Amniotic epithelial cell (primary cell): ENCODE measurements at places on chromosomes 13 and 19.

- peak; percentile 45 for DNase-seq
Measured at GRCh38 chr19:5826531-5827341, 12.8 kb downstream of the FUT6 start.

GRCh38 chr19:23241419-23241818 lies 8.8 kb downstream of the ZNF724 start:
- DNase-seq: peak; percentile 10

DNA sequence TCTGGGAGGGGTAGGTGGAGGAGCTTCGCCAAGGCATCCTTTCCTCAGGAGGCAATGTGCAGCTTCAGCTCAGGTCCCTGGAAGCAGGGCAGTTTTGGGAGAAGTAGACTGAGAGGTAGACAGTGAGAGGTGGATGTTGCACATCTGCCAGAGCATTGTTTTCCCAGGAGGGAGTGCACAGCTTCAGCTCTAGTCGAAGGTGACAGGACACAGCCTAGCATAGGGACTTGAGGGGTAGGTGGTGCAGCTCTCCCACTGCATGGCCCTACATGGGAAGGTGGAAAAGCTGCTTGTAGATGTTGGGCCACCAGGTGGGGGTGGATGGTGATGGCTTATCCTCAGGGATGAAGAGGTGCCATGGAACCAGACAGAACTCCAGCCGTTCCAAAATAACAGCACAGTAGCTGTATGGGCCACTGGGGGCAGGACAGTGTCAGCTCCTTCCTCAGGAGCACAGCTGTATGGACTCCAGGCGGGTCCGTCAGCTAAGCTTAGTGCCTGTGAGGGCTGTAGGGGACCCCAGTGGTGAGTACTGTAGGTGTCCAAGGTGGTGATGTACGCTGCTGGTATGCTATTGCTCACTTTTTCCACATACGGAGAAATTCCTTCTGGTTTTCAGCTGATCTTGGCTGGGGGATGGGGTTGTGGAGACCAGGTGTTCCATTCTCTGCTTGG lies 17.4 kb upstream of the ZNF543 start:
- DNase-seq: peak; percentile 47

- no peak for DNase-seq
Measured at GRCh38 chr13:42420304-42420703, 148.4 kb downstream of the AKAP11 start.

GRCh38 chr13:34076943-34077703 lies 259.2 kb downstream of the RFC3 start:
- peak; percentile 27 for DNase-seq
